HFFc6 (cell line): ENCODE measurements at places on chromosomes 3 and 15. TPM values are rescaled to one million over a fixed set of nuclear protein-coding genes. Genes with fewer than 3 reads are reported as not detected.

The CSNK1G1 gene
- 18.0 to 20.1 TPM (median 19.6 TPM) in 3 replicates for total RNA-seq

GRCh38 chr15:85752491-85752961, 42.2 kb downstream of the KLHL25 start:
- DNase-seq, result no peak

GRCh38 chr3:101690972-101691371, 4.5 kb upstream of the RPL24 start:
- DNase-seq, result no peak

- DNase-seq, result no peak
These were observed 60.8 kb downstream of the CTNNB1 start for GRCh38 chr3:41260063-41260450.

GRCh38 chr3:58704745-58705144, 38.2 kb upstream of the FAM3D start:
- no peak for DNase-seq

DNA sequence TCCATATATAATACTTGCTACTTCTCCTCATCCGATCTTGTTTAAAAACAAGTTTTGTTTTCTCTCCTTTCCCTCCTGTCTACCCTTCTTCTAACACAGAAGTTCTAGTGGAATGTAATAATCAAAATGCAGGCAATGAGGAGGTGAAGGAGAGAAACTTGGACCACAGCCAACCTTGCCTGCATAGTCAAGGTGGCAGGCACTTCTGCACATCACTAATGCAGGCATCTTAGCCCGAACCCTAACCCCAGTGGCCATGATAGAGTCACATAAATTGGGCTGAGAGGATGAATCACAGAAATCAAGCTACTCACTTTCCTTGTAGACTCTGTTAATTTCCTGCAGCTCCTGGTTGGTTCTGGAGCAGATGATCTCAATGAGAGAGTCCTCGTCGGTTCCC, 41.0 kb downstream of the ANXA2 start:
- no peak for DNase-seq

The RARB gene
- 2.4 TPM in 1 of 3 replicates, not detected in the others for total RNA-seq

DNA sequence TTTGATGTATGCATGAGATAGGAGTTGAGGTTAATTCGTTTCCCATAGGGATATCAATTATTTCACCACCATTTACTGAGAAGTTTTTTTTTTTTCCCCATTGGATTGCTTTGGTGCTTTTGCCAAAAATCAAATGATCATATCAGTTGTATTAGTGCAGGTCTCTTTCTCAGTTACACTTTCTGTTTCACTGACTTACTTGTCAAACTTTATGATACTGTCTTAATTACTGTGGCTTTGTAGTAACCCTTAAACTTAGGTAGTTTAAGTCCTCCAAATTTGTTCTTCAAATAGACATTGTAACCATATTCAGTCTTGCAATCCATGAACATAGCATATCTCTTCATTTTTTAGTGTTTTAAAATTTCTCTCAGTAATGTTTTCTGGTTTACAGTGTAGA, 259.9 kb upstream of the SLCO3A1 start:
- DNase-seq, result no peak

GRCh38 chr3:58660998-58661397, 5.6 kb downstream of the FAM3D start:
- DNase-seq, result no peak

- no peak for DNase-seq
These were observed 15.6 kb downstream of the MEX3B start for GRCh38 chr15:82030176-82030575.

DNA sequence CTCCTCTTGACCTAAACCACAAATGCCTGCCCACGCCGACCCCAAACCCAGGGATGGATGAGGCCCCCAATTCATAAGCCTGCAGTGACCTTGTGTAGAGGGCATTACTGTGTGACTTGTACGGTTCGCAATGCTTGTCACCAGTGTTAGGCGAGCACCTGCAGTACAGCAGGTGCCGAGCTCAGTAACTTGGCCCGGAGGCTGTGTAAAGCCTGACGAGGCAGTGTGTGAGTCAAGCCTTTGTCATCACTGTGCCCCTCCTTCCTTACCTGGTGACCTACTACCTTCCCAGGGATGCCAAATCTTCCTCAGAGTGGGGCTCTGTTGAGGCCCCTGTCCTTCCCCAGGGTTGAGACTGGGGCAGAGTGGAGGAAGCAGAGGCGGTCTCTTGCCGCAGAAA, 37.2 kb upstream of the TMEM115 start:
- no peak for DNase-seq

GRCh38 chr3:188085584-188086560, 68.1 kb upstream of the LPP start:
- no peak for DNase-seq

The RABL3 gene
- 28.6 to 39.4 TPM (median 34.6 TPM) in 3 replicates for total RNA-seq

DNA sequence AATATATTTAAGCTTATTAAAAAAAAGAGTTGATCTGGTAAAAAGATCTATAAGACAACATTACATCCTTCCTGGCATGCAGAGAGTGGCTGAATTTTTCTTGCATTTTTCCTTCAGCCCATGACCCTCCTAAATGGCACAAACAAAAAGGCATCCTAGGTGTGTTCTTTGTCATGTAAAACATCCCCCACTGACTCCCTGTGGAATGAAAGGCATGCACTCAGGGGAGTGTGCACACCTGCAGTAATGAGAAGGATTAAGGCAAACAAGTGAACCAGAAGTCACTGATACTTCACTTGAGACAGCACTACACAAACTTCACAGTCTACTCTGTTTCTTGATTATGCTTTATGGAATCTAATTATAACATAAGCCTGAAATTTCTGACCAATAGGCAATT, 195.0 kb downstream of the RBMS3 start:
- no peak for DNase-seq

DNA sequence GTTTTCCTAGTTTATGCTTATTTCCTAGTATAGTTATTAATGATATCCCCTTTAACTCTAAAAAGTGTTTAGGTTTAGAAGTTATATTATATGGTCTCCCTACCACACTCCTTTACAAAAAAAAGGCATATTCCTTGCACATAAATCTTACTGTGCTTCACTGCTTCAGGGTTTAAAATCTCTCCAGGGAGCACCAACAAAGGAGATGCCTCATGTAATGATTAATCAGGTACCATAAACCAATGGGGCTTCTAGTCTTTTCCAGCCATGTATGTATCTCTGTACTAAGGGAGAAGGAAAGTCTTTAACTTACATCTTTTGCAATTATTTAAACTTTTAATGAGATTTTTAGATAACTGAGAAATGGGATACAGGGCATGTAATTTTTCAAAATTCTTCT, 91.5 kb upstream of the RBMS3 start:
- no peak for DNase-seq

- no peak for DNase-seq
These were observed 42.8 kb downstream of the TSC22D2 start for GRCh38 chr3:150450916-150451315.

GRCh38 chr3:197203714-197204146, 94.7 kb downstream of the DLG1 start:
- DNase-seq, result no peak

- DNase-seq, result no peak
These were observed 8.6 kb upstream of the PPM1L start for GRCh38 chr3:160747422-160747821.

- no peak for DNase-seq
These were observed 21.9 kb downstream of the IDH3A start for GRCh38 chr15:78170848-78171773.

DNA sequence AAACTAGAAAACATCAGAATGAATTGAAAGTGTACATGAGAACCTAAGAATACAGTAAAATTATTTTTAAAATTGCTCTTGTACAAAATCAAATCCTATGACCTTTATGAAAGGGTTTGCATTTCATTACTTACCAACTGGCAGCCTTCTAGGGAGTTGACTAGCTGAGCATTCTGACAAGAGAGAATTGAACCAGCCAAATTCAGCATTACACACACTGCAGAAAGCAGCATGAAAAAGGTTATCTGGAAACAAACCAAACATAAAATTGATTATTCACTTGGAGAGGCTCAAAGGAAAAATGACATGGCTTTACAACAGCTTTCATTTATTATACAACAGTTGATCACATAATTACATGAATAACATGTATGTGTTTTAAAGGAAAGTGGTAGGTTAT, 17.4 kb downstream of the NSMCE3 start:
- DNase-seq, result no peak

DNA sequence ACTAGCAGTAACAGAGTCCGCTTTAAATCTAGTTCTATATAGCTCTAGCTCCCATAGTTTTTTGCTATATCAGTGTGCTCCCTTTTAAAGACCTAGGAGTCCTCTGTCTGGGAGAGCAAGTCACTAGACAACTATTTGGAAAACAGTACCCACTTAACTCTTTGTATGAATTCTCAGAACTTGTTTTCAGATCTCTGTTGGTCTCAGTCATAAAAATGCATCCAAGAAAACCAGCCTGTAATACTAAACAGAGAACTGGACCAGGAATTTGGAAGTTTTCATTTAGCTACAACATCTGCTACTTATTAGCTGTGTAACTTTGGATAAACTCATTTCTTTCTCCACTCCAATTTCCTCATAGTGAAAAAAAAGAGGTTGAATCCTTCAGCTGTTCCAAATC, 56.9 kb upstream of the C3orf49 start:
- DNase-seq, result peak; percentile 55

DNA sequence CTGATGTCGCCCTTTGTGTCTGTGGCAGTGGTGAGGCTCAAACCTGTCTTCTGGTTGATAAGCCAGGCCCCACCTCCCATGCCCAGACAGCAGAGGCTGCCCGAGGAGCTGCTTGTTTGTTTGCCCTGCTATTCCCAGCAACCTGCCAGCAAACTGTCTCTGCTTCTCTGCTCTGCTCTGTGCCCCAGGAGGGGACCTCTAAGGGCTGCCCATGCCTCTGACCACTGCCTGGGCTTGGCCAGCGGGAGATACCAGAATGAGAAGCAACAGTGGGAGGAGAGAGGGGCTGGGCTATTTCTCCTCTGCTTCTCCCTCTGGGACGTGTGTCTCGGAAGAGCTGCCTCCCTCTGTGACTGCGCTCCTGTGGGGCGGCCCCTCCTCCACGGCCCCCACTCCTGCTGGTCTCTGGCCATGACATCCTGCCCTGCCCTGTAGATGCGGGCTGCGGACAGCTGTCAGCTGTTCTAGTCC, 213.1 kb downstream of the RPLP1 start:
- DNase-seq, result no peak

DNA sequence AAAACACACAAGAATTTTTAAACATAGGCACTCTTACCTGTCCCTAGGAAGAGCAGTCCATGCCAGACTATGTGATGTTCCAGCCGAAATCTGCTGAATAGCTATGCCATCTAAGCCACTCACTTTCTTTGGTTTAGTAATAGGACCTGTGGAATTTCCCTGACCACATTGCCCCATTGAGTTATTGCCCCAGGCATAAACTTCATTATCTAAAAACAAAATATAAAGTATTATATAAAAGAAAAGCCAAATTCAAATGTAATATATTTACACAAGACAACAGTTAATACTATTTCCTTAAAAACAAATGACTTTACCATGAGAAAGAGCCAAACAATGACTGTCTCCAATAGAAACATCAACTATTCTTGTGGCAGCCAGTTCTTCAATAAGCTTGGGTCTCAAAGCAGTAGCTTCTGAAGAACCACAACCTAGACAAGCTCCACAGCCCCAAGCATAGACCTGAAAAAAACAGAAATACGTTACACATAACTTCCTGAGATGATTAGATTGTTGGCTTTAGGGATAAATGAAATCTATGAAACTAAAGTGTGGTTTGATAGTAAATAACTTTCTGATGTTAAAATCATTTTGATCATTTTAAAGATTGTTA, 84.3 kb downstream of the HERC1 start:
- DNase-seq, result no peak

GRCh38 chr15:70863450-70864218, 9.7 kb upstream of the LARP6 start:
- DNase-seq, result peak; percentile 71

The C3orf33 gene
- 3.2 to 3.4 TPM (median 3.3 TPM) in 3 replicates for total RNA-seq

- no peak for DNase-seq
These were observed 27.9 kb upstream of the IL1RAP start for GRCh38 chr3:190485830-190486532.

DNA sequence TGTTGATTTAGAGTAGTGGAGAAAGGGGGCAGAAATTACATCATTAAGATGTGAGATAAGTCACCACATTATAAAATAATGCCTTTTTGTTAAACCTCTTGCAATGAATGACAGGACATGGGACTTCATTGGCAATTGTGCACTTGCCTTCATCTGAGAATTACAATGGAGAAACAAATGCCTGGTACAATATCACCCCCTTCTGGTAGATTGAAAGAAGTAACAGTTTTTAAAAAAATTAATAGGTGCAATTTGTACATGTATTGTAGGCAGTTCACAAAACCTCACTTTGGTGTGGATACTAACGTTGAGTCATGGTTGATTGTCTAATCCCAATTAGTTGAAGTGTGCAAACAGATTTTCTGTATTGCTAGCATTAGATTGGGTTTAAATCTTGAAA, 4.6 kb upstream of the P2RY14 start:
- peak; percentile 54 for DNase-seq

GRCh38 chr3:150251187-150252062, 156.7 kb upstream of the TSC22D2 start:
- DNase-seq, result peak; percentile 80

GRCh38 chr15:43795997-43796396, 3.9 kb downstream of the SERF2 start:
- no peak for DNase-seq

DNA sequence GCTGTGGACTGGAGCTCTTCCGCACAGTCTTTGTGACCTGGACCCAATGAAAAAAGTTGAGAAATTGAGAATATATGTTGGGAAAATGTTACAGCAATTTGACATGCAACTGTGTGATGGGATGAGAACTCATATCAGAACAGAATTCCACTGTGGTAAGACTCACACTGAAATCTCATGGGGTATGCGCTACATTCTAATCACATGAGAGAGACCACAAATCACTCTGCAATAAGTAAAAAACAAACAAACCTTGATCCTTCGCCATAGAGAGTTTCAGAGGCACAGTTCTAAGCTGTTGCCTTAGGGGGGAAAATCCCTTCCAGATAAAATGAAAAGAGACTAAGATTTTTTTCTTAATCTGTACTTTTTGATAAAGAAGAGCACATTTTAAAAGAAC, 37.3 kb downstream of the LMCD1 start:
- DNase-seq, result peak; percentile 25

DNA sequence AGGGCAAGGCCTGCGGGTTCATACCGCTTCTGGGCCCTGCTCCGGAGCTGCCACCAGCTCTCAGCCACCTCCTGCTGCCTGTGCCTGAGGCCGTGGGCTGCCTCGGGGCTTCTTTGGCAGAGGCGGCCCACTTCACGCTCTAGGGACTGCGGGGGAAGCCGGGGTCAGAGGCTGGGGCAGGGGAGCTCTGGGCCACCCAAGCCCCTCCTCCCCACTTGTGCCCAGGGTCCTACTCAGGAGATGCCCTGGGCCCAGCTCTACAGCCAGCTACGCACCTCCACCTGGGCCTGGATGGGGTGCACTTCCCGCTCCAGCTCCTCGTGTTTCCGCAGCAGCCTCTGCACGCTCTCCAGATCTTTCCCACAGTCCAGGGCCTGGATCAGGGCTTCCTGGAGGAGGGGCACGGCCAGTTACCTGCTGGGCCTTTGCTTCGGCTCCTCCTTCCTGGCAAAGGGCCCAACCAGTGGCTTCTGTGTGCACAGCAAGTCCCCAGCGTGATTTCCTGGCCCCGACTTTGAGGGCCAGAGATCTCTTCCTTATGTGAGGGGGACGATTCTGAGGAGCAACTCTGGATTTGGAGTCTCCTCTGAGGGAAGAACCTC, 24.0 kb downstream of the PLA2G4B start:
- DNase-seq, result no peak

GRCh38 chr3:45641756-45642155, 47.2 kb downstream of the LIMD1 start:
- DNase-seq, result no peak

The GOLGA8K gene
- not detected in 3 replicates for total RNA-seq

GRCh38 chr3:134768837-134769236, 26.2 kb upstream of the EPHB1 start:
- no peak for DNase-seq

GRCh38 chr3:23698652-23699313, 107.0 kb upstream of the UBE2E1 start:
- DNase-seq, result no peak
